ENCODE measurements at places on chromosomes 6 and 20.

DNA sequence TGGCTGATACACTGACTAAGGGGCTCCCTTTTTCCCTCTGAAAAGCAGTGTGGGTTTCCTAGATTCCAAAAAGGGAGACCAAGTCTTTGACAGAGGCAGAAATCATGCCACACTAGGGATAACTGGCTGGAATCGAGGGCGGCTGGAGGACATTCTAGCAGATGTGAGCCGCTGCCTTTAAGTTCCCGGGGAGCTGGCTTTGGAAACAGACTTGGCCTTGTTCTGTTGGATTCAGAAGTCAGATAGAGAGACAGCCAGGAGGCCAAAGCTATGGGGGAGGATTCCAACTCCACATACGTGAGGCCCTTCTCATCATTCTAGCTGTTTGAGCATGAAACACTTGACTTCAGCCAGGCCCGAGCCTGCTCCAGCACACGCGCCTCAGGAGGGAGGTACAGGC lies 109.9 kb upstream of the FOXC1 start:
- DNase-seq, result no peak

GRCh38 chr6:14010275-14010674 lies 85.5 kb downstream of the RNF182 start:
- no peak for DNase-seq

- DNase-seq, result no peak
Measured at GRCh38 chr6:39295611-39296011, 18.6 kb downstream of the KCNK17 start.

GRCh38 chr6:166174031-166174430 lies 6.4 kb upstream of the TBXT start:
- DNase-seq, result no peak

GRCh38 chr6:14983599-14984518 lies 262.0 kb upstream of the JARID2 start:
- no peak for DNase-seq

GRCh38 chr20:1430004-1430451 lies 36.6 kb downstream of the NSFL1C start:
- DNase-seq, result peak; percentile 75

GRCh38 chr6:109579361-109579760 lies 96.3 kb upstream of the ZBTB24 start:
- no peak for DNase-seq

DNA sequence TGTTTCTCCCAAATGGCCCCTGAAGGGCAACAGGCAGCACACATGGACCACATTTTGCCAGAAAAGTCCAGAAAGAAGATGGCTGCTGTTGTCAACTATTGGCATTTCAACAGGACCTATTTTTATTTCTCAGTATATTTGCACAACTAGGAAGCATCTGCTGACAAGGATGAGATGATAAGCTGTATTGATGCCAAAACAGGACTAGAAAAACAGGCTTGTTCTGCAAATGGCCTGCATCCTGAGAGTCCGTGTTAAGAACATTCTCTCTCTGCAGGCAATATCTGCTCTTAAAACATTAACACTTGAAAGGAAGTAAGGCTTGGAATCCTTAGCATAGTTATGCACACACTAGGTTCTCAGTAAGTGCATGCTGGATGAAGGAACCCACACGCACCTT lies 283.7 kb downstream of the ESR1 start:
- DNase-seq, result no peak

DNA sequence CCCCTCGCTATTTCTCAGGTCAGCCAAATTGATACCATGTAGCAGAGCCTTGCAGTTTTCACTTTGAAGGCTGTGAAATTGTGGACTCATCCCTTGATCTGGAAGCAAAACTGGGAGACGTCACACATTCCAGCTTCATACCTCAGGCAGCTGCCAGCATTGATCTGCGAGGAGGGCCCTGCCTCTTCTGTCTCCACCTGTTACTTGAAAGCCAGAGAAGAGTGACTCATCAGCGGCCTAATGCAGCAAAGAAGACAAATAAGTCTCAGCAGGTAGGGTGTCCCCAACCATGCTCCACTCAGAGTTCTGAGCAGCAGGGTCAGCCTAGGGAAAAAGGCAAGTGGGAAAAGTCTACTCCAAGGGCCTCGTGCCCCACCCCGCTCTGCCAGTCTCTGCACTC lies 69.4 kb upstream of the BMP2 start:
- DNase-seq, result no peak

DNA sequence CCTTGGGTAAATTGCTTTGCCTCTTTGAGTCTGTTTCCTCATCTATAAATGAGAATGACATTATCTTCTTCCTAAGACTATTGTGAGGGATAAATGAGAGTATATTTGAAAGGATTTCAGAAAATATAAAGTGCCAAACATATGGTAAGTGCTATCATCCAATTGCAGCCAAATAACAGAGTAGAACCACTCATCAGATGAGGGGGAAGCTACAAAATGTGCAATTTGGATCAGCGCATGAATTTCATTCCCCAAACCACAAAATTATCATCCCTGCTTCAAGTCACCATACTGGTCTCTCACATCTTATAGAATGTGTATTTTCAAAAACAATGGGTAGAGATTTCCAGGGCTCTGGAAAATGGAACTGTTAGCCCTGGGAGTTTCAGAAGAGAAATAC lies 158.5 kb downstream of the ARHGAP18 start:
- DNase-seq, result no peak

- no peak for DNase-seq
Measured at GRCh38 chr20:59955131-59955796, 3.0 kb upstream of the CDH26 start.

DNA sequence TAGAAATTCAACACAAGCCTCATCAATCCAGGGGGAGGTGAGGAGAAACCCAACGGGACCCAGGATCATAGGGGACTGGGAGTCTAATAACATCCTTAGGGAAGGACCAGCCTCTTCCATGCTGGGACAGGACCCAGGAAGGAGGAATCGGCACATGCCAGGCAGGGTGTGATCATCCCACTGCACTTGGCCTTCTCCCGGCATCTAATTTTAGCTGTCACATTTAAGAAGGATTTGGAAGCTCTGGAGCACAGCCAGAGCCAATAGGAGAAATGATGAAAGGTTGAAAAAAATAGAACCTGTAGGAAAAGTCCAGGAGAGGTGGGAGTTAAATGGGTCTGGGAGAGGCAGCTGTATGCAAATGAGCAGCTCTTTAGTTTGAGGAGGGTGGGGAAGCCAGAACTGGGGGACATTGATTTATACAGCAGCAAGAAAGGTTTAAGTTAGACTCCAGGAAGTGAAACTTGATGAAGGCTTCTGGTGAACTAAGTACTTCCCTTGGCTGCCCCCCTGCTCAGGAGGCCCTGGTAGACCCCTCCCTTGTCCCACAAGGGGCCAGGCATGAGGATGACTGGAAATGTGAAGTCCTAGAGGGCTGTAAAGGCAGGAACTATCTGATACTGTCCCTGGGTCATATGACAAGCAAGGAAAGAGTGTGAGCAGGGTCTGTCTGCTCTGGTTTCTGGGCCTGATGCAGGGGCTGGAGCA lies 260.3 kb downstream of the LRFN2 start:
- no peak for DNase-seq

GRCh38 chr6:2454180-2454579 lies 208.8 kb upstream of the GMDS start:
- no peak for DNase-seq

DNA sequence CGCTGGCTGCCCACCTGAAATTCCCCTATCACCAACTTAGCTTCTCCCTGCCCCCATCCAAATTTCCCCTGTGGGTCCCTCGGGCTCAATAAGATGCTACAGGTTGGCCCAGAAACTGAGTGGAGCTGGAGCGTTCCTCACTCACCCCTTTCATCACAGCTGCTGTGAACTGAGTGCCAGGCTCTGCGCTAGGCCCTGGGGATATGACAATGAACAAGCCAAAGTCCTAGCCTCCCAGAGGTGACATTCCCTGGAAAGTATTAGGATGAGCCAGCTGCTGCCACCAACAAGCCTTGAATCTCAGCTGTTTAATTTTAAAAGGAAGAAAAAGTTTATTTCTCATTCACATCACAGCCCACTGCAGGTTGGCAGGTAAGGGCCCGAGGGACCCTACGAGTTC lies 86.6 kb upstream of the EYA2 start:
- DNase-seq, result no peak

DNA sequence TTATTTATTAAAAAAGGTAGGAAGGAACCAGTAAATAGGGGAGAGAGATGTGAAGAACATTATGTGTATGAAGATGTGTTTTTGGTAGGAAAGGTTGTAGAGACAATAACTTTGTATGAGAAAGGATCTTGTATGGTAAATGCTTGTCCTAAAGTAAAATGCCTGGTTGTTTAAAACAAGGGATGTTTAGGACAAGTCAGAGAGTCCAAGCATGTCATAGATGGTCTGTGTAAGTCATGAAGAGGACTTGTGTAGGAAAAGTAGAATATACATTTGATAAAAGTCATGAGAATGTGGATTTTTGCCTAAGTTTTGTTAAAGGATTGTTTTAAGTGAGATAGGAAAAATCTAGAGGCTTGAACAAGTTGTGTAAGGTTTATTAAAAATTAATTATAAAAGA lies 325.1 kb downstream of the CDH26 start:
- DNase-seq, result no peak

DNA sequence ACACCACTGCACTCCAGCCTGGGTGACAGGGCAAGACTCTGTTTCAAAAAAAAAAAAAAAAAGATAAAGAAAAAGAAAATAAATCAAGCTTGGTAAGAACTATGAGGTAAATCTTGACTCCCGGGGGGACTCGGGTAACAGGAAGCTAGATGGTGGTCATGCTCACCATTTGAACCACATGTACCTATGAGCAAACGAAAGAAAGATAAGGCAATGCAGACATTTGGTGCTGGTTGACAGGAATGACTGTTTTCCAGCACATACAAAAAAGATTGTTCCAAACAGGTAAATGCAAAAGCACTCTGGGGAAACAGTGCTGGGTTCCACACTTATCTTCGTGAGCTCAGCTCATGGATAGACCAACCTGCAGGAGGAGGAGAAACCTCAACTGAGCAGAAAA lies 22.8 kb upstream of the PTPN1 start:
- no peak for DNase-seq

DNA sequence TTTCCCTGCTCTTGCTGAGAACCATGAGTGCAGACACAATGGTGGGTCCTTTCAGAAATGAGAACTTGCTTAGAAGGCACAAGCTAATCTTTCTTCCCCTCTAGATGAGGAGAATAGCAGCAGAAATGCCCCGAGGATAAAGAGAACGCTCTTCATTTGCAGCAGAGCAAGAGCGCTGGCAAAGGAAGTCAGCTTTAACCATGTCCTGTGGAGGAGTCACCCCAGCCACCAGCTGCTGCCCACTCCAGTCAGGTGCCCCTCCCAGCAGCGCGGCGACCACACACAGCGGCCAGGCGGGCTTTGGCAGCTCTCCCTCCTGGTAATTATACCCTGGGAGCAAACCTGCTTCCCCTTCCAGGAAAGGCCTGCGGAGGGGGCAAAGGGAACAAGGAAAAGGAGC lies 42.4 kb upstream of the EMILIN3 start:
- no peak for DNase-seq

DNA sequence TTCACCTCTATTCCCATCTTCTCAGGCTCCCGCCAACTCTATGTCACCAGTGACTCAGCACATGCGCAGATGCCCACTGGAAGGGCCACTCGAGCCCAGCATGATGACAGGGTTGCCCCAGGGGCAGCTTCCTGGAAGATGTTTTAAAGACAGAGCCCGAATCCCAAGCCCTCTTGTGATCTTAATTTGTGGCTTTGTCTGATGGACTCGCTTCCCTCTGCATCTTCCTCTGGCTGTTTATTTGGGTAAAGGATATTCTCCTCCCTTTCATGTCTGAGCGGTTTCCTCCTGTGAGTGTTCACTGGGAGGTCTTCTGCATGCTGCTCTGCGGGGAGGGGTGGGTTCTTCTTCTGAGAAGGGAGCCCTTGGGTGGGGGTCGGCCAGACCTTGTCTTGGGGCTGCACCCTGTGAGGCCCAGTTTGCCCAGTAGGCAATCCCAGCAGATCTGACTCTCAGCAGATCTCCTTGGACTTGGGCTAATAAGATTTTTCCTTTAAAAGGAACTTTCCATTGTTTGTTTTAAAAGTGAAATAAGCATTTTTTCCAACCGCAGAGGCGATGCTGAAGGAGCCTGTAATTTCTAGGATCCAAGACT lies 401.0 kb downstream of the CDC5L start:
- DNase-seq, result no peak

DNA sequence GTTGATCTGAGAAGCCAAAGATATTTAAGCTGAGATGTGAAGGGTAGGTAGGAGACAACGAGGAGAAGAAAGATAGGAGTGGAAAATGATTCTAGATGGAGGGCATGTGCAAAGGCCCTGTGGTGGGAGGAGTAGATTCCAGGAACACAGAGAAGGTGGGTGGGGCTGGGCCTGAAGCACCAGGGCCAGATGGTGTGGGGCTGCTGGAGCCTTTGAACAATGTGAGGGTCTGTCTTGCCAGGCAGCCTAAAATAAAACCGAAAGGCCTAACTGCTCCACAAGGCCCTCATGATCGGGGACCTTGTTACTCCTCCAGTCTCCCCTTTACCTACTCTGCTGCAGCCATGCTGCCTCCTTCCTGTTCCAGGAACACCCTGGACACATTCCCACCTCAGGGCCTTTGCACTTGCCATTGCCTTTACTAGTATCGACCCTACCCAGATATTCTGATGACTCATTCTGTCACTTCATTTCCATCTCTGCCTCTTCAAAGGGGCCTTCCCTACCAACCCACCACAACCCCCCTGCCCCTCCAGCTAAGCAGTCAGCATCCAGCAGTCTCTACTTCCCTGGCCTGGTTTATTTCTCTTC lies 20.0 kb downstream of the FAM110A start:
- DNase-seq, result no peak

DNA sequence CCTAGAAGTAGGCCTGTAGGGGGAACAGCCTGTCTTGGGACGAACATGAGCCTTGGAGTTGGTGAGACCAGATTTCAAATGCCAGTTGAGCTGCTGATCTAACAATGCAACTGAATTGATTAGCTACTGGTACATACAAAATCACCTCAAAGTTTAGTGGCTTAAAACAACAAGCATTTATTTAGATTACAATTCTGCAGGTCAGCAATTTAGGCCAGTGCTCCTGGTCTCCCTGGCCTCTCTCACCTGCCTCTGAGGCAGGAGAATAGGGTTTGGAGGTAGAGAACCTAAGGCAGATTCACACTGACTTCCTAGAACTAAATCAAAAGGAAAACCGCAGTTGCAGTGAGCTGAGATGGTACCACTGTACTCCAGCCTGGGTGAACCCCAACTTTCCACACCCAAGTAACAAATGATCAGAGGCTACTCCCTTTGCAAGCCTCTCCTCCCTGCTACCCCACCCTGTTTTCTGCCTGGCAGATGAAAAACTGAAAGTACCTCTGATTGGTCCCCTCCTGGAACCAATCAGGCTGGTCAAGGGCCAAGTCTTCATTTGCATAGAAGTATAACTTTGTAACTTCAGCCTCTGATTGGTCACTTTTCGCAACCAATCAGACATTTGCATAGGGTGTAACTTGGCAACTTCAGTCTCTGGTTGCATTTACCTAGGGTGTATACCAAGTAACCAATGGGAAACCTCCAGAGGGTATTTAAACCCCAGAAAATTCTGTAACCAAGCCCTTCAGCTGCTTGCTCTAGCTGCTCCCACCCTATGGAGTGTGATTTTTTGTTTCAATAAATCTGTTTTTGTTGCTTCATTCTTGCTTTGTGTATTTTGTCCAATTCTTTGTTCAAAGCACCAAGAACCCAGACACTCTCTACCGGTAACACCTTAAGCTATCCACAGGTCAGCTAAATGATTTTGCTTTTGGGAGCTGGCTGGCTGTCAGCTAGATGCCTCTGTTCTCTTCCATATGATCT lies 8.1 kb upstream of the UBR2 start:
- DNase-seq, result no peak

- no peak for DNase-seq
Measured at GRCh38 chr20:49685809-49686208, 27.9 kb downstream of the B4GALT5 start.

- peak; percentile 100 for DNase-seq
Measured at GRCh38 chr6:57313711-57314471, 3.5 kb upstream of the PRIM2 start.

GRCh38 chr6:83083476-83083875 lies 16.0 kb downstream of the DOP1A start:
- no peak for DNase-seq

Data from GM04503 (cell line).